D721Med (cell line): ENCODE measurements at places on chromosomes 4 and X.

DNA sequence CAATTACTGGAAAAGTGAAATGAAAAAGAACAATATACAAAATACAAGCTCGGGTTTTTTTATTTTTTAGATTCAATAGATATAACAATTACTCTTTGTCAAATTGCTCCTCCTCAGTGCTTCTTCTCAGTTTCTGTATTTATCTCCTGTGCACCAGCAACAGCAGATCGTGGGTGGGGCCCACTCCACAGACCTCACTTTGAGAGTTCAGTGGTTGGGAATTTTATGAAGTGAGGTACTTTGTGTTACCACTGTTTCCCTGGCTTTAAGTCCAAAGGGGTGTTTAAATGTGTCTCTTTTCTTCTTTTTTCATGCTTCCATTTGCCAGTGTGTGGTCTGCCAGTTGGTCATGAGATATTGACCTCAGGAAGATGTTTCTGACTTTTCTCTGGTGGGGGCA is 54.4 kb downstream of the KIT start:
- no peak for DNase-seq

GRCh38 chr4:122762966-122763716 is 30.6 kb downstream of the BBS12 start:
- no peak for DNase-seq

DNA sequence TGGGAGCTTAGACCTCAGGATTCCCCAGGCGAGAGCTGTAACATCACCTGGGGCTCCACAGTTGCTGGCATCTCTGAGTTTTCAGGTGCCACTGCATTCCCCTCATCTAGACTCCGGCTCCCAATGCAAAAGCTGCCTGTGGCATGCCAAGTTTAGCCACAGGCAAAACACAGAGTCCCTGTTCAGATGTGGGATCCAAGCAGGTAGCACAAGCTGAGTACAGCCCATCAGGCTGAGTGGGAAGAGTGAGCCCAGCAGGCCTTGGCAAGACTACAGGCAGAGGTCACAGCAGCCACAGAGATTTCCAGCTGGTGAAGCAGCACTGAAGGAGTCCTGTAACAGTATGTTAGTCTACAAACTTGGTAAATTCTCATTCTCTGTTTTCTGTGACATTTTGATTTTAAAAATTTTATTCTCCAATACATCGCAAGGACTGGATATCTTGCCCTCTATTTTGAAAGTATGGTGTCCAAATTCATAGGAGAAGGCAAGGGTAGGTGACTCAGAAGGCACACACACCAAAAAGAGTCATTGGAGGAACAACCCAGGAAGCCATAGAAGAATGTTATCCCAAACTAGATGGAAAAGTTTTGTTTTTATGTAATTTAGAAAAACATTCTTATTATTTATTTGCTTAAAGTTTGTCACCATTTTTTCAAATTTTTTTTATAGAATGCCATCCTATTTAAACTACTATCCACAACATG is 13.6 kb upstream of the CXCL2 start:
- DNase-seq, result no peak

DNA sequence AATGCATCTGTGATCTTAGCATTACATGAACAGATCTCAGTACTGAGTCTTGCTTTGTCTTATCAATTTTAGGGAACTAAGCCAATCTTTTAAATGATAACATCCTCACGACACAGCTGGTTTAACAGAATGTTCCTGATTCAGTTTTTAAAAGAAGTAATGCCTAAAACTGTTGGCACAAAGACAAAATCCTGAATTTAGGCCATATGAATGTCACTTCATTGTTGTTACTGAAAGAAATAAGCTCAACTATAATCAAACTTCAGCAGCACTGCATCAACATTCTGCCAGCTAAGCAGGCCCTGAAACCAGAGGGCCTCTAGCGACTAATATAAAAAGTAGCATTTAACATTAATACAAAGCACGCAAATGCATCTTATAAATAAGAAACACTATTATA is 130.6 kb downstream of the FRYL start:
- DNase-seq, result no peak

- no peak for DNase-seq
Observed at GRCh38 chr4:53943345-53944085, 120.9 kb downstream of the CHIC2 start.

GRCh38 chrX:3550160-3550751 is 163.2 kb downstream of the PRKX start:
- no peak for DNase-seq

GRCh38 chrX:93332329-93332728 is 341.0 kb downstream of the NAP1L3 start:
- no peak for DNase-seq

GRCh38 chrX:130304587-130305368 is 34.9 kb upstream of the SLC25A14 start:
- DNase-seq, result no peak
